ENCODE measurements at places on chromosomes 2 and 18.

GRCh38 chr2:224894356-224894755 lies 147.9 kb downstream of the DOCK10 start:
- DNase-seq, result no peak

DNA sequence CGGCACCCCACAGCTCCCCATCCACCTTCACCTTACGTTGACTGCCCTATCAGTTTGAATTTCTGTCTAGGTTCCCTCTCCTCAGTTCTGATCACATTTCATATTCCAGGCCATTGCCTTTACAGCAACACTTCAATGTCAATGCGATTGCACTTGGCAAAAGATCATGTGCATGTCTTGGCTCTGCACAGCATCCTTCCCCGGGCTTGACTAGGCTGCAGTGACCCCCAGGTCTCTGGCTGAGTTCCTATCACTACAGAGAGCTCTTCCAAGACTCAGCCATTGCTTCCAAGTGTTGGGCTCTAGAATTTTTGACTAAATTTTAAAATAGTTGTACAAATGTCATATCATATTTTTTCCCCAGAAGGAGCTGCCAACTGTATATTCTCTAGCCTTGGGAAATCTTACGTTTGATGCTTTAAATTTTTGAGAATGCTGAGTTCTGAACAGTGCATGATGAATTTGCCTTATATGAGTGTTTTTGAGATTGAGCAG lies 103.8 kb upstream of the NEDD4L start:
- DNase-seq, result no peak

- DNase-seq, result no peak
Observed at GRCh38 chr2:38180754-38181153, 104.8 kb upstream of the CYP1B1 start.

DNA sequence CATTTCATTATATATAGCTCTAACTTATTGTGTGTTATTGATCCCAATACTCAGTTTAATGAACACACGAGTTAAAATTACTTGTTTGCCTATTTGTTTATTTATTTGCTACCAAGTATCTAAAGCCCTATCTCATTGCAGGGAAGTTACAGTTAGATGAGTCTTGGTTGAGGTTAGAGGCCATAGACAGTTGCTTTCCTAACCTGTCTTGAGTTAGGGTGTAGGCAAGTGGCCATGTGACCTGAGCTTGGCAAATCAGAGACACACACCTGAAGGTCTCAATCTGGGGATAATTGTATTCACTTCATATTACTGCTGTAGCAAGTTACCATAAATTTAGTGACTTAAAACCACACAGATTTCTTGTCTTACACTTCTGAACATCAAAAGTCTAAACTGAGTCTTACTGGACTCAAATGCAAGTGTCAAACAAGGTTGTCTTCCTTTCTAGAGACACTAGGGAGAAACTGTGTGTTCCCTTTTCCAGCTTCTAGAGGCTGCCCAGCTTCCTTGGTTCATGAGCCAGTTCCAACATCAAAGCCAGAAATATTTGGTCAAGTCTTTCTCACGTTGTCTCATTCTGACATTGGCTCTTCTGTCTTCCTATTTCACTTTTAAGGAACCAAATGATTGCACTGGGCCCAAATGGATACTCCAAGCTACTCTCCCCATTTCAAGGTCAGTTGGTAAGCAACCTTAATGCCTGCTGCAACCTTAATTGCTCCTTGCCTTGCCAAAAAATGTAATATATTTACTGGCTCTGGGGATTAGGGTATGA lies 39.7 kb downstream of the COL3A1 start:
- no peak for DNase-seq

DNA sequence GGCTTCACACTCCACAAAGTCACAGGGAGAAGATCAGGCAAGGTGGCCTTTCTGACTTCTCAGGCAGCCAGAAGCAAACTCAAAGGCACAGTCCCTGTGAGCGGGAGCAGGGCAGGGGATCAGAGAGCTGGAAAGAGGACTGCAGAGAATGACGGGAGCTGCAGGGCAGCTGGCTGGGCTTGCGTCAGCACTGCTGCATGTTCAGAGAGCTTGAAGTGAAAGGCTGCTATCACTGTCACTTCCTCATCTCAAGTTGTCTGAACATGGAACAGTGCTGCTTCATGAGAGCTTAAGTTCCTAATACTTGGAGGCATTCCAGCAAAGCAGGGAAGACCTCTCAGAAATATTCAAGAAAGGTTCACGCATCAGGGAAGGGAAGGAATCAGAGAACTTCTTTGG lies 20.4 kb downstream of the TGFBRAP1 start:
- DNase-seq, result no peak

DNA sequence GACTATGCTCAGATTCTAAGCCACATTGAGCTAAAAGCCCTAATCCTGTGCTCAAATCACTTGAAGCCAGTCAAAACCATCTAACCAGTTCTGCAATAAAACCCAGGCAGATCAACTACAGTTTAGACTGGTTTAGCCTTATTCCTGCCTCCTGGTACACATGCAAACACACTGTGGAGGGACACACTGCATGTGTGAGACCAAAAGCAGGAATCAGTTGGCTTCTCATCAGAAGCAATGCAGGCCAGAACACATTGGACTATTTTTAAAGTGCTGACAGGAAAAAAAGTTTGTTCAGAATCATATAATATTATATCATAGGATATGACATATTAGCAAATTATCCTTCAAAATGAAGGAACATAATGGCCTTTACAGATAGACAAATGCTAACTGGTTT lies 52.5 kb upstream of the NT5C1B start:
- DNase-seq, result no peak

DNA sequence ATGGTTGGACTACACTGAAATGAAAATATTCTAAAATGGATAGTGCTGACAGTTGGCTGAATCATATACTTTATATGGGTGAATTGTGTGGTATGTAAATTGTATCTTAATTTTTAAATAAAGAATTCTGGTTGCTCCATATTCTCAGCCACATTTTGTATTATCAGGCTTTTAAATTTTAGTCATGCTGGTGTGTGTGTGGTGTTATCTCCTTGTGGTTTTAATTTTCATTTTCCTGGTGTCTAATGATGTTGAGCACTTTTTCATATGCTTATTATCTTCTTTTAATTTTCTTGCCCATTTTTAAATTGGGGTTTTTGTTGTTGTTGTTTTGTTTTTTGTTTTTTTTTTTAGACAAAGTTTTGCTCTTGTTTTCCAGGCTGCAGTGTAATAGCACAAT lies 3.8 kb upstream of the HIBCH start:
- no peak for DNase-seq

- DNase-seq, result no peak
Observed at GRCh38 chr2:28166956-28167355, 225.7 kb upstream of the FOSL2 start.

Measured in activated CD8-positive, alpha-beta memory T cell treated with anti-CD3 and anti-CD28 coated beads for 24 hours (primary cell).